Activated CD4-positive, CD25-positive, alpha-beta regulatory T cell treated with anti-CD3 and anti-CD28 coated beads, Interleukin-2, amount 50 U/mL, for 72 hours (primary cell): ENCODE measurements at places on chromosomes 12 and 14.
A peak's percentile ranks its signal among the peaks of the same experiment; 100 is the strongest.

GRCh38 chr12:26699237-26699636 is 133.8 kb downstream of the ITPR2 start:
- DNase-seq: no peak

- no peak for DNase-seq
Measured at GRCh38 chr12:110379197-110379596, 24.3 kb downstream of the ANAPC7 start.

GRCh38 chr12:49583366-49584094 is 15.6 kb upstream of the MCRS1 start:
- no peak for DNase-seq

- DNase-seq: no peak
Measured at GRCh38 chr14:104180561-104181165, 42.3 kb downstream of the KIF26A start.

DNA sequence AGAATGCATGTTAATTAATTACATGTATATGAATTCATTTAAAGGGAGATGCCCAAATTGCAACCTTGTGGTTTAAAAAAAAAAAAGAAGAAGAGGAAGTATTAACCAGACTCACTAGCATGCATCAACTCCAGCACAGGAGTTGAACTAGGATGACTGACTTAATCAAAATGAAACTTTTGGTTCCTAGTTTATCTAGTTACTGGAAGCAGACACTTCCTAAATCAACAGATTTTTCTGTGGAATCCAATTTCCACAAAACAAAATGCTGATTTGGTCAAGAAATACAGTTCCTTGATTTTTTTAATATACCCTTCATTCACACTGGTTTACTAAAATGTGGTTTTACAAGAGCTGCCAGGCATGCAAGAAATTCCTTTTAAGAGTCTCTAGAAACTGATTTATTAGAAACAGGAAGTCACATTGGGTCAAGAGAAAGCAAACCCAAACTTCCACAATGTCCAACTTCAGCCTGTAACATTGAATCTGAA is 41.6 kb downstream of the ITPR2 start:
- no peak for DNase-seq

DNA sequence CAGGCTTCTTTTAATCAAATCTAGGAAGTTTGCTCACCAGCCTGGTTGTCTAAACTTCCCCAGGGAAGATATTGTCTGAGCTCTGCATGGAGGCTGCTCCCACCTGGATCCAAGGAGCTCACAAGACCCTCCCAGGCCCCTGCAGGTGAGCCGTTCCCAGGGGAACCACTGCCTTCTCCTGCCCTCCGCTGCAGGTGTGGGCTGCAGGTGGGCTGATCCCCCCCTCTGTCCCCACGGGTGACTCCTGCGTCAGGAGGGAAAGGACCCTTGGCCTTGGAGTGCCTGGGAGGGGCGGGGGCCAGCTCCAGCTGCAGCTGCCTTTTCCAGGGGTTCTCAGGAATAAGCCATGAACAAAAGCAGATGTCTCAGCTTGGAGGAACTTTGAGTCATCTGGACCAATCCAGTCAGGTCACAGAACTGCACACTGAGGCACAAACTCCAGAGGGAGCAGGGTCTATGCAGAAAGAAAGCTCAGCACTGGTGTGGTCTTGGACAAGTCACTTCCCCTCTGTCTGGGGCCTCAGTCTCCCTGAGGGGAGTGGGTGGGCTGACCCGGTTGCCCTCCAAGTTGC is 246.6 kb upstream of the RTL1 start:
- no peak for DNase-seq

GRCh38 chr14:53401646-53402045 is 248.5 kb upstream of the DDHD1 start:
- no peak for DNase-seq

DNA sequence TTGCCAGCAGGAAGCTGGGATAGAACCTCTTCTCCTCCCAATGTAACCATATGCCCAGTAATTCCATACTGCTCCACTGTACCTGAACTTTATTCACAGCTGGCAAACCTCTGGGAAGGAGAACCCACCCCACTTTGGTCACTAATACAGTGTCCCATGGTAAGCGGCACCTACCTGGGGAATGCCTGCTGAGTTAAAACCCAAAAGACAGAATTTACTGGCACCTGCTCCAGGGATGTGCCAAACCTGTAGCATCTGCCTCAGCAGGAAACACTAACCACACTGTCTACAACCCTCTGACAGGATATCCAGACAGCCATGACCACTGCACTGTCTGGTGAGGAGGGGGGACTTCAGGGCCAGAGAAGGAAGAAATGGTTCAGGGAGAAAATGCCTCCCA is 26.6 kb downstream of the DDX24 start:
- DNase-seq: no peak

DNA sequence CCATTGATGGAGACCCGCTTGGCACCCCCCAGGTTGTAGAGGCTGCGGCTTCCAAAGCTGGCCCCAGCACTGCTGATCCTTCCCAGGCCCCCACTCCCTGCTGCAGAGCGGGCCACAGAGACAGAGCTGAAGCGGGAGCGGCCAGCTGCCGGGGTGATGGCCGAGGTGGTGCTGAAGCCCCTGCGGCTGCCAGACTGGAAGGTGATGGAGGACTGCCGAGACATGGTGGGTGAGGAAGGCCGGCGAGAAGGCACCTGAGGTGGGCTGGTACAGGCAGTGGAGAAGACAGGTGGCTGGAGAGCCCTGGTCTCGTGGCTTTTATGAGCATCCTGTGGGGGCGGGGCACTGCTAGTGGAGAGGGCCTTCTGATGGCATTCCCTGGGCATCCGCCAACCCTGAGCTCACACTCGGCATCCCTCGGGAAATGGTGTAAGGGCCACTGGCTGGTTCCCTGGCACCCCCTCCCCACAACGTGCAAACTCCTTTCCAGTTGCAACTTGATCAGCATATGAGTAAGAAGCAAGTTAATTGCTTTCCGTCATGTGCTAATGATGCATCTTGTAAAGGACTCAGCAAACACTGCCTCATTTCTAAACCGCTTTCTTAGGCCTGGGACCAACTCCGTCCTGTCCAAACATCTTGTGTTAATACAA is at the start of gene KRT75:
Gene KRT75 (minus strand): TSS at position 291 of the 653 bp plus-strand sequence. CDS start 67 bp downstream, at position 224.
- no peak for DNase-seq

DNA sequence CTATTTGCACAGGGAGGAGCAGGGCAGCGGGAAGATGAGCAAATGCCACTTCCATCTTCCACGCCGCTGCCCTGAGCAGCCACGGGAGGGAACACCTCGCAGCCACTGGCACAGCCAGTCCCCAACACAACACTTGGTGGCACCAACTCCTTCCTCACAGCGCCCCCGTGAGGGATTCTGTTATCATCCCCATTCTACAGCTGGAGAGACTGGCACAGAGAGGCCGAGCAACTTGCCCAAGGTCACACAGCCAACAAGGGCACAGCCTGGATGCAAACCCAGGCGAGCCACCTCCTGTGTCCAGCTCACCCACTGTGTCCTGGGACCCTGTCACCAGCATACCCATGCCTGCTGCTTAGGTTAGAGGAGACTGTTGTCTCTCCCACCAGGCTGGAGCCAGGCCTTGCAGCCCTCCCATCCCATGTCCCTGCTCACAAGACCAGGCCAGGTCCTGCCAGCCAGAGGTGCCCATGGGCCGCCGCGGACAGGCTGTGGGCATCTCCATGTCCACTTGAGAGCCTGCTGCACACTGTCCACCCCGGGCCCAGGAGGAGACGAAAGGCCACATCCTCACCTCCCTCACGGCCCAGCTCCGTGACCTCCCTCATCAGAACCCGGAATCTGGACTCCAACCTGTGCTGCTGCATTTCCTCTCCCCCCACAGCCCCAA is 57.0 kb downstream of the NCOR2 start:
- no peak for DNase-seq

DNA sequence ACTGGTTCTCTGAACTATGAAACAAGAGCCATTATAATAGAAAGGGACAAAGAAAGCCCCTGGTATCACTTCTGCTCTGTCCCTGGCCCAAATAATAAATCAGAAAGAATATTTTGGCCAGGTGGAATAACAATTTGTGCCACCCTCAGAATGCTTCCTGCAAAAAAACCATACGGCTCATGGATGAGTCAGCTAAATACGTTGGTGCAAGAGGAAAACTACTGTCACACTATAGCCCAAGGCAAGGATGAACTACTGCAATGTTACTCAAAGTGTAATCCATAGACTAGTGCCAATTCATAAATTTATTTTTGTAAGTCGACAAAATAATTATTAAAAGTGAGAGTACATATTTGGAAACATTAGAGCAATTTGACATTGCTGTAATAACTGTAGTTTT is 68.2 kb downstream of the ANKS1B start:
- no peak for DNase-seq

DNA sequence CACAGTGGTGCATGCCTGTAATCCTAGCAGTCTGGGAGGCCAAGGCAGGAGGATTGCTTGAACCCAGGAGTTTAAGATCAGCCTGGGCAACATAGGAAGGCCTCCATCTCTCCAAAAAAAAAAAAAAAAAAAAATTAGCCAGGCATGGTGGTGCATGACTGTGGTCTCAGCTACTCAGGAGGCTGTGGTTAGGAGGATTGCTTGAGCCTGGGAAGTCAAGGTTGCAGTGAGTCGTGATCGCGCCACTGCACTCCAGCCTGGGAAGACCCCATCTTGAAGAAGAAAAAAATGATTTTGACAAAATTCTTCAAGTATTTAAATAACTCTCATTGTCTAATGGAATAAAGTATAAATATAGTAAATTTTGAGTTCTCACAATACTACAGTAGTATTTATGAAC is 219.2 kb upstream of the SSTR1 start:
- no peak for DNase-seq

DNA sequence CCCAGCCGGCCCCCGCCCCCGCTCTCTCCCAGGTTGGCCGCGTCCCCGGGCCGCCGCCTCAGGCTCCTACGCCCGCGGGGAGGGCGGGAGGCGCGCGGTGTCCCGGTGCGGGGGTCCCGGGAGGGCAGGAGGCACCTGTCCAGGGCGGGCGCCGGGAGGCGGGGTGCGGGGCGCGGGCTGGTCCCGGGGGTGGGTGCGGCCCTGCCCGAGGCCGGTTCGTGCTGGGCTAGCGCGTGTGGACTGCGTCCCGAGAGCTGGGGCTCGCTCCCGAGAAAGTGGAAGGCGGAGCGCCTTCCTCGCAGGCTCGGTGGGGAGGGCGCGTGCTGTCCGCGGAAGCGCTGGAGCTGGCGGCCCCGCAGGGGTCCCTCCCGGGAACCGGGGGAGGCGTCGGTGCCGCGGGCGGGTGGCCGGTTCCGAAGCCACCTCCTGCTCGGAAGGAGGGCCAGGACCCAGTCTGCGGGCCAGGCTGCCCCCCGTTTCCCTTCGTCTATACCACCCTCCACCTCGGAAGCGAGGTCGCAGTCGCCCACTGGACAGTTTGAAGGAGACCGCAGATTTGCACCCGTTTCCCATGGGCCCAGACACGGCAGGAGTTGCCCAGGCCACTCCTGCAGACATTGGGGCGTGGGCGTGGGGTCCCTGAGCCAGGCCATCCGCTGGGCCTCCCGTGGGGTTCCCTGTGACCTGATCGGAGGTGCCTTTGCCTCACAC is 636 bp downstream of the ZFYVE21 start:
- peak; percentile 54 for DNase-seq

DNA sequence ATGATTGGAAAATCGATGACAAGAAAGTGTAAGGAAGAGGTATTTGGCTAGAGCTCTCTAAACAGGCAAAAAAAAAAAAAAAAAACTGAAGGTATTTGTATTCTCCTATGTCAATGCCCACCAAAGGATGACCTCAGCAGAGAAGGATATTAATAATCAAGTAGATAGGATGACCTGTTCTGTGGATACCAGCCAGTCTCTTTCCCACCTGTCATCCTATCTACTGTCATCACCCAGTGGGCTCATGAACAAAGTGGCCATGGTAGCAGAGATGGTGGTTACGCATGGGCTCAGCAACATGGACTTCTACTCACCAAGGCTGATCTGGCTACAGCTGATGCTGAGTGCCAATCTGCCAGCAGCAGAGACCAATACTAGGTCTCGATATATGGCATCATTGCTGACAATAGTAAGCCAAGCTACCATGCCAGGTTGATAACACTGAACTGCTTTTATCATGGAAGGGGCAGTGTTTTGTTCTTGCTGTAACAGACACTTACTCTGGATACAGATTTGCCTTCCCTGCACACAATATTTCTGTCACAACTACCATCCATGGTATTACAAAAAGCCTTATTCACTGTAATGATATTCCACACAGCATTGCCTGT is 43.5 kb downstream of the RPS6KA5 start:
- no peak for DNase-seq

DNA sequence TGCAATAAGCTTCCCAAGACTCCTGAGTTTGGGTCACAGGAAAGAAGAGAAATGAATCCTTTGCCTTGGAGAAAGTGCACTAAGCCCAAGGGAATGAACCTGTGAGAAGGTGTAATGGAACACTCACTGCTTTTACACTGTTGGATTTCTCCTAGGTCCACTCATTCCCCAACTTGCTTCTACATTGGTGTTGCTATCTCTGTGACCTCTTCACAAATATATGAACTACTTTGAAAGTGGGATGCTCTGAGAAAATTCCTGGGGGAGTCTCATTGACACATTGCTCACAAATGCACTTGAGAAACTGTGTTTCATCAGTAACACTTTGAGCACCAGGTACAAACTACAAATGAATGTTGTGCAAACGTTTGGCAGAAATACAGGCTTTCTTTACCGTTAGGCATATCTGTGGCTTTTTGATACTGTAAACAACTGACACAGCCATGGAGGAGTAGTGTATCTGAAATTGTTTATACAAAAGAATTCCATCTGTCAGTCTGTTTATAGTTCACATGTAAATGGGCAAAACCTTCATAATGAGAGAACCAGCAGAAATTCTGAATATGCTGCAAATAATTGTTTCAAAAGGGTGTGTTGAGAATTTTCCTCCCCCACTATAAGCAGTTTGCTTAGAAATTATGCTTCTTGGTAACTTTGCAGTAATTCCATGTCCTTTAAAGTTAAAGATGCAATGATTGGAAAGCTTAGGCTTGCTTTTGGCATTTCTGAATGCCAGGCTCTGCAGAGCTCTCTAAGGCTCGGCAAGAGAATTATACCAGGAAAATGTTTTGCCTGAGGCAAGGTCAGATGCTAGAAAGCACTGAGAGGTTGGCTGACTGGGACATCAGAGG is 348.5 kb upstream of the DDHD1 start:
- no peak for DNase-seq

- DNase-seq: no peak
Measured at GRCh38 chr12:18430425-18431048, 169.2 kb downstream of the PIK3C2G start.

- DNase-seq: no peak
Measured at GRCh38 chr12:86772696-86773095, 516.5 kb upstream of the MGAT4C start.

DNA sequence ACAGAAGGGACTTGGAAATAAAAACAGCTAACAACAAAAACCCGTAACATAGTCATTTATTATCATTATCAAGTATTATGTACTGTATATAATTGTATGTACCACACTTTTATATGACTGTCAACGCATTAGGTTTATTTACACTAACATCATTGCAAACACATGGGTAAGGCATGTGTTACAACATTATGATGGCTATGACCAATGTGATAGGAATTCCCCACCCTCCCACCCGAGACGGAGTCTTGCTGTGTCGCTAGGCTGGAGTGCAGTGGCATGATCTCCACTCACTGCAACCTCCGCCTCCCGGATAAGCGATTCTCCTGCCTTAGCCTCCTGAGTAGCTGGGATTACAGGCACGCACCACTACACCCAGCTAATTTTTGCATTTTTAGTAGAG is 82.6 kb downstream of the ERC1 start:
- no peak for DNase-seq
